ENCODE measurements at places on chromosomes 16 and 17.

- DNase-seq: no peak
These were observed 22.8 kb downstream of the BAHCC1 start for GRCh38 chr17:81417879-81418709.

GRCh38 chr16:48608871-48609651, 919 bp downstream of the N4BP1 start:
- DNase-seq: no peak

DNA sequence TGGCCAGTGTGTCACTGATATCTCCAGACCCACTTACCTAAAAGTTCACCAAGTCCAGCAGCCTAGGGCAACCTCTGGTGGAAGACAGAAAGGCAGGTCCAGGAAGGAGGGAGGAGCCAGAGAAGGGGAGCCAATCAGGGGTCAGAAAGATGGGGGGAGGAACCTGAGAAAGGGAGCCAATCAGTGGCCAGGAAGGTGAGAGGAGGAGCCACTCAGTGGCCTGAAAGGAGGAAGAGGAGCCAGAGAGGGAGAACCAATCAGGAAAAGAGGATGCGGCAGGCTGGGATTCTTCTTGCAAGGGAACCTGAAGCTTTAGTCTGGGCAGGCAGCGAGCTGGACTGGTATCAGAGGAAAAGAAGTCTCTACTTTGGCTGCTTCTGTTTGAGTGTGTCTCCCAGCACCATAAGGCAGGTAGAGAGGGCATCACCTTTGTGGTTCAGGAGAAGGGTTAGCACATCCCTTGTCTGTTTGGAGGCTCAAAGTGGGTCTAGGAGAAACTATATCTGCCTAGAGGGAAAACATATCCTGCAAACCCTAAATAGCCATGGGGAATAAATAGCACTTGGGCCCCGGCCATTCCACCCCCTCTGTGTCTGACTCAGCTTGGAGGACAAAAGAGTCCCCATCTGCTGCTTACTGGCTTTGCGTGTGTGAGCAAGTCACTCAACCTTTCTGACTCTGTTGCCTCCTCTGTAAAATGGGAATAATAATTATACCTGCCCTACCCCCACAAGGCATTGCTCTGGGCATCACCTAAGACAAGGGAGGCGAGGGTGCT, 43.4 kb upstream of the CRHR1 start:
- no peak for DNase-seq

GRCh38 chr16:2047330-2048115, at the start of the genes NTHL1 and TSC2:
Gene NTHL1 (minus strand): TSS chr16:2047834. CDS start chr16:2047823, 11 bp downstream.
Gene TSC2 (plus strand): TSS chr16:2047985. CDS start chr16:2048616, 631 bp downstream.
- peak; percentile 88 for DNase-seq

GRCh38 chr16:17723531-17724134, 252.9 kb upstream of the XYLT1 start:
- no peak for DNase-seq

DNA sequence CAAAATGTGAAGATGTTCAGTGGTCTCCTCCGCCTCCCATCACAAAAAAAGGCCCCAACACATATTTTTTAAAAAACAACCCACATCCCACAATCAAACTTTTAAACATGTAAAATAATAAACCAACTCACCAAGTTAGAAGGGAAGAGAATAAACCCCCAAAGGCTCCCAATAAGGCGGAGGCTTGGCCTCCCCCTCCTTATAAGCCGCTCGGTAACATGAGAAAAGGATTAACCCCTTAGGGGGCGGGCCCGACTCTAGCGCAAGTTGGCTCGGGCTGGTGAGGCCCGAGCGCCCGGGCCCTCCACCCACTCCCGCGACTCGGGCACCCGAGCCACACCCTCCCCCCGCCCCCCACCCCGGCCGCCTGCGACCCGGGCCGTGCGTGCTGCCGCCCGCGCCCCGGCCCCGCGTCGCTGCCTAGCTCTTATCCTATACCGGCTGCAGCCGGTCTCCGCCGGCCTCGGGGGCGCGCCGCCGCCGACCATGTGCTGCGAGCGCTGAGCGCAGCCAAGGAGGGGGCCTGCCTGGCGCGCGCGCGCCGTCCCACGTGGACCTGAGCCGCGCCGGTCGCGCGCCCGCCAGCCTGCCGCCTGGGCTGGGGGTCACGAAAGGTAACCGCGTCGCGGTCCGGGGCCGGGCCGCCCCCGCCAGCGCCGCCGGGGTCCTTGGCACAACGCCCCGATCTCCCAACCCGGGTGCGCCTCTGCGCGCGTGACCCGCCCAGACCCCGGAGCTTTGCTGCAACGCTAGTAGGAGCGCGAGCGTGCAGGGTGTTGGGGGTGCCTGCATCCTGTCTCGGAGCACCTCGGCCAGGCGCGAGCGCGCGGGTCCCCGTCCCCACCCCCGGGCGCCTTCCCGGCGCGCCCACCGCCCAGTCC, at the start of the genes ARSG and SLC16A6:
Gene ARSG, plus strand, starts transcription at position 541 of the 881 bp plus-strand sequence. CDS start 15,999 bp downstream, outside the sequence.
Gene SLC16A6, minus strand, starts transcription at position 173 of the 881 bp plus-strand sequence. CDS start 12,807 bp downstream, outside the sequence.
- peak; percentile 79 for DNase-seq

DNA sequence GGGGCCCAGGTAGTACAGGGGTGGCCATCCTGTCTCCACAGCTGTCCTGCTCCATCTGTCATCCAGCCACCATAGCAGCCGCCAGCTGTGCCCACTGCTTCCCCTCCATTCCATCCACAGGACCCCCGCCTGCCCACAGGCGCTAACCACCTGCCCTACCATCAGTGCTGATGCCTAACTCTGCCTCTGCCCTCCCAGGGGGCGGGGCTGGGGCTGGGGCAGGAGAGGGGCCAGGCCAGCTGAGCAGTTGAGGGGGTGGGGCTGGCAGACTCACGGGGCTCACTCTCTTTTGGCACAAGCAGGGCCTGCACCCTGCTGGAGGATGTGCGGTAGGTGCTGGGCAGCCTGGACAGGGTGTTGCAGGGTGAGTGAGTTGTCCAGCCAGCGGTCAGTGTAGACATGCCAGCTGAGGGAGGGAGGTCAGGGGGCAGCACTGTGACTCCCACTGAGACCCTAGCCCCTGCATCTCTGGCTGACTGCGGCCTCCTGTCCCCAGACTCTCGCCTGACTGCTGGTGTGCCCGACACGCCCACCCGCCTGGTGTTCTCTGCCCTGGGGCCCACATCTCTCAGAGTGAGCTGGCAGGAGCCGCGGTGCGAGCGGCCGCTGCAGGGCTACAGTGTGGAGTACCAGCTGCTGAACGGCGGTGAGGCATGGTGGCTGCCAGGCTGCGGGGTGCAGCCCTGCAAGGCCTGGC, 9.6 kb downstream of the GALK1 start:
- no peak for DNase-seq

DNA sequence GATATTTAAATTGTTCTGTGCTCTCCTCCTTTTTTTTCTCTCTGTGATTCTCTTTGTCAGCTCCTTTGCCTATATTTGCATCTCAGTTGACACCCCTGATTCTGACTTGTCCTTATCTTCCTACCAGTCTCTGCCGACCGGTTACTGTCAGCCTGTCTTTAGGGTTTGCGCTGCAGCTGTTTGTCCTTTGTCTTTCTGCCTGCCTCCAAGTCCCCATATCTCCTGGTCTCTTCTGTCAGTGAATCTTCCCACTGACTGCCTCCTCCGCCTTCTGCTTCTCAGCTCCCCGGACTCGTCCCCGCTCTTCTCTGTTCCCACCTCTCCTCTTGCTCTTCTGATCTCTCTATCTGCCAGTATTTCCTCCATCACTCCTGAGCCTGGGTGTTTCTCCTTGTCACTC, 5.2 kb downstream of the TLCD2 start:
- no peak for DNase-seq

GRCh38 chr17:685006-685405, 29.6 kb downstream of the VPS53 start:
- no peak for DNase-seq

DNA sequence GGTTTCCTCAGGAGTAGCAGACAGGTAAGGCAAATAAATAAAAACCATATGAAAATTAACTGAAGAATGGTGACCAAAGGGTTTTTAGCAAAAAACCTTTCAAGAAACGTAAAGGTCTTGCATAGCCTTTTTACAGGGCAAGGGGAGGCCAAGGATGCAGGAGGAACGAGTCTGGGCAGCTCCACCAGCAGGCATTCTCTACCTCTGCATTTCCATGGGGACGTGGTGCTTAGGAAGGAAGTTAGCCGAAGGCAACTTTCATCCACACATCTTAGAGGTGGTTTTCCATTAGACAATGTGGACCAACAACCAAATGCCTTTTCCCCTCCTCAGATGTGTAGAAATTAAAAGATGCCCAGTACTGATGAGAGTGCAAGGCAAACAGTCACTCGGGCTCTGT, 20.7 kb downstream of the TOM1L2 start:
- DNase-seq: no peak

- DNase-seq: no peak
These were observed 5.7 kb upstream of the HSD17B1 start for GRCh38 chr17:42547001-42547461.

- DNase-seq: no peak
These were observed 2.7 kb downstream of the N4BP1 start for GRCh38 chr16:48607056-48607825.

- no peak for DNase-seq
These were observed 59.3 kb downstream of the KLHDC4 start for GRCh38 chr16:87706278-87707000.

- no peak for DNase-seq
These were observed 16.7 kb upstream of the MTMR4 start for GRCh38 chr17:58531122-58531521.

GRCh38 chr16:86824751-86825296, 246.5 kb downstream of the FOXL1 start:
- no peak for DNase-seq

GRCh38 chr17:82788206-82789001, 36.5 kb downstream of the TBCD start:
- DNase-seq: no peak

DNA sequence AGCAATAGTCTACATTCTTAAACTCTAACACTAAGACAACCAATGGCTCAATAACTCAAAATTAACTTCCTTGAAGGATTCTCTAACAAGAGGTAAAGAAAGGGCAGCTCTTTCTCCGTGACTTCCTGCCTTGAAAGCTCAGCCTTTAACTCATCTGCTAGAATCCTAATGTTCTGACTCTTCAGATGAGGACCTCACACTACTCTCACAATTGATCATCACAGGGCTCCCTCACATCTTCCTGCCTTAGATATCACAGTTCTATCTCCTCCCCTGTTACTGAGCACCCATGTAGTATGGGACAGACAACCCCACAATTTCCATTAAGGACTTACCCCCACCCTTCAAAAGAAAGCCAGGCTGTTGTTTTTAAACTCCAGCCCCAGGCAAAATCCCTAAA, 33.5 kb downstream of the SMURF2 start:
- no peak for DNase-seq

DNA sequence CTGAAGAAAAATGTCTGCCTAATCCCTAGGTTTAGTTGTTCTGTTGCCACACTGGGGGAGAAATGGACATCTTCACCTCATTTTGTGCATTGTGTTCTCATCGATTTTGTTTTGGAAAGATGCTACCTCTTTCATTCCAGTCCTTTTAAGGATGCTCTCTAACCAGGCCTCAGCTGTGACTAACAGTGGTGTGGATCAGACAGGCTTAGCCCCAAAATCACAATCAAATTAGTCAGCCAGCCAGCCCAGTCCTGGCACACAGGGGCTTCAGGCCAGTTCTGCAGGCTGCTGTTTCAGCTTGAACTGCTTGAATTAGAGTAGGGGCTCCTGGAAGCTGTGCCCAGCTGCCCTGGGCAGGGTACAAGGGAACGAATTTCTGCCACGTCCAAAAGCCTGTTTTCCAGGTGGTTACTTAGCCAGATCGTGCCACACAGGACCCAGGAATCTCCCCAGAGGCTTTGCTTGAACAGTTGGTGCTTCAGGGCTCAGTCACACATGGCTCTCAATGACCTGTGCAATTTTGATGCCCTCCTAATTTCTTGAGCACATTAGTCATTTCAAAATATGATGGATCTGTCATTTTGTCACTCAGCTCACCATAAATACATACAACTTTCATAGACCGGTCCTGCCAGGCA, 60.7 kb downstream of the CLEC16A start:
- no peak for DNase-seq

DNA sequence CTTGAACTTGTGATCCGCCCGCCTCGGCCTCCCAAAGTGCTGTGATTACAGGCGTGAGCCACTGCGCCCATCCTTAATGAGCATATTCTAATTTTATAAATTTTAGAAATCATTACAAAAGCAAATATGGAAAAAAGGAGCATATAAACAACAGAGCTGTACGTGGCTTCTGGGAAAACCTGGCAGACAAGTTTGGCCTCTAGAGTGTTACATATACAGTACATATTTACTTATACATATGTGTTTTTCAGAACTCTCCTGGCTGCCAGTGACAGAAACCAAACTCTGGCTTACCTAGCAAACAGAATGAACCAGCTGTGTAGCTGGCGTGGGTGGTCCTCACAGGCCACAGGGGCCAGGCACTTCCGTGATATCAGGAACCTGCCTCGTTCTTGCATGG, 10.1 kb downstream of the DRC3 start:
- DNase-seq: no peak

- no peak for DNase-seq
These were observed 447.3 kb upstream of the MAF start for GRCh38 chr16:80047842-80048241.

DNA sequence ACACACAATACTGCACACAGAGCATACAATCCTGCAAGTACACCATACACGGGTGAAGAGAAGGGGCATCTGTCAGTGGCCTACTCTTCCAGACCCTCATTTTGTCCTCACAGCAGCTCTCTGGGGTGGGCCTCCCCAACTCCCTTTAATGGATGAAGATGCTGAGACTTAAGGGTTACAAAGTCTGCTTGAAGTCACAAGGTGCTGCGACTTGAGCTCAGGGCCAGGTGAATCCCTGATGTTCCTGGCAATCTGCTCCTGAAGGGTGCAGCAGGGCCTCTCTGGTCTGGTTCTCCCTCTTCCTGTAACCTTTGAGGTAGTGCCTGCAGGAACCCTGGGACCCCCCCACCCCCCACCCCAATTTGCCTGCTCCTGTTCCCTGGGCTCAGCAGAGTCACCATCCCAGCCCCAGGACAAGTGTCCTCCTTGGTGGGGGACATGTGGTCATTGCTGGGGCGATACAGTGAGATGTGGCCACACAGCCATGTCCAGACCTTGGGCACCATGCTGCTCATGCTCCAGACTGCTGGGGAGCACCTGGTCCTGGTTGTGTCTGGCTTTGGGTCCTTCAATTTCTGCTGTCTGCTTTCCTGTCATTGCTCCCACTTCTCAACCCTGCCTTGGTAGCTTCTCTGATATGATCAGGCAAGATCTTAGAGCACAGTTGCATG, 107.5 kb downstream of the METRNL start:
- no peak for DNase-seq

- no peak for DNase-seq
These were observed 300.6 kb downstream of the SOX9 start for GRCh38 chr17:72421128-72422092.

GRCh38 chr17:17763734-17764133, 73.1 kb downstream of the SREBF1 start:
- no peak for DNase-seq

DNA sequence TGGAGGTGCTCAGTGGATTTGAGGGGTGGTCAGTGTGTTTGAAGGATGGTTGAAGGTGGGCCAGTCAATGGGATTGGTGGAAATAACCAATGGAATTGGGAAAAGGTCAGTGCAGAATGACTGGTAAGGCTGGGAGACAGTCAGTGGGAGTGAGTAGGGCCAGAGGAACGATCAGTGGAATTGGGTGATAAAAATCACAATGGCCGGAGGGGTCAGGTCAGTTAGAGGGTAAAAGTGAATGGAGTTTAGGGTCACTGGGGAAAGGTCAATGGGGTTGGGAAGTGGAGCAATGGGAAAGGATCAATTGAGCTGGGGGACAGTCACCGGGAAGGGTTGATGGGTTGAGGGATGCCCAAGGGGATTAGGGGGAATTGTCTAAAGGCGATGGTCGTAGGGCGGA, 11.0 kb upstream of the RAB5C start:
- no peak for DNase-seq

GRCh38 chr17:6426356-6427101, 8.4 kb downstream of the AIPL1 start:
- DNase-seq: no peak

- DNase-seq: no peak
These were observed 122.0 kb downstream of the COPRS start for GRCh38 chr17:31736855-31737625.
